ENCODE measurements at places on chromosomes 5 and 9. TPM values are rescaled to one million over a fixed set of nuclear protein-coding genes. Genes with fewer than 3 reads are reported as not detected.
A peak's percentile ranks its signal among the peaks of the same experiment; 100 is the strongest.

GRCh38 chr5:138755084-138755748 is 2.0 kb downstream of the CTNNA1 start:
- DNase-seq: no peak

DNA sequence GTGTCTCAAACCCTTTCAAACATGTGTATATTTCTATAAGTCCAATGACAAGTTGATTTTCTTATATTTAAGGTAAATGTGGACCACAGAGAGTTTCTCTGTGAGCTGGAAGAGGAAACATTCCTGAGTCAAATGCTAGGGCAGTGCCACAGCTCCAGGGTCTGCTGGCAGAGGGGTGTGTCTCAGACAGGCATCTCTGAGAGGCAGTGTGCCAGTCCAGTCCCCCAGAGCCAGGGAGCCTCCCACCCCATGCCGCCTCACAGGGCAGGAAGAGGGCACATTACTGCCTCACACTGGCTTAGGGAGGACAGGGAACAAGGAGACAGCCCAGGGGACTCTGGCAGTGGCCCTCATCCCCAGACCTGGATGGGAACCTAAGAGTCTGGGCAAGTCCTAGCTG is 120.2 kb downstream of the TENT4A start:
- DNase-seq: no peak

DNA sequence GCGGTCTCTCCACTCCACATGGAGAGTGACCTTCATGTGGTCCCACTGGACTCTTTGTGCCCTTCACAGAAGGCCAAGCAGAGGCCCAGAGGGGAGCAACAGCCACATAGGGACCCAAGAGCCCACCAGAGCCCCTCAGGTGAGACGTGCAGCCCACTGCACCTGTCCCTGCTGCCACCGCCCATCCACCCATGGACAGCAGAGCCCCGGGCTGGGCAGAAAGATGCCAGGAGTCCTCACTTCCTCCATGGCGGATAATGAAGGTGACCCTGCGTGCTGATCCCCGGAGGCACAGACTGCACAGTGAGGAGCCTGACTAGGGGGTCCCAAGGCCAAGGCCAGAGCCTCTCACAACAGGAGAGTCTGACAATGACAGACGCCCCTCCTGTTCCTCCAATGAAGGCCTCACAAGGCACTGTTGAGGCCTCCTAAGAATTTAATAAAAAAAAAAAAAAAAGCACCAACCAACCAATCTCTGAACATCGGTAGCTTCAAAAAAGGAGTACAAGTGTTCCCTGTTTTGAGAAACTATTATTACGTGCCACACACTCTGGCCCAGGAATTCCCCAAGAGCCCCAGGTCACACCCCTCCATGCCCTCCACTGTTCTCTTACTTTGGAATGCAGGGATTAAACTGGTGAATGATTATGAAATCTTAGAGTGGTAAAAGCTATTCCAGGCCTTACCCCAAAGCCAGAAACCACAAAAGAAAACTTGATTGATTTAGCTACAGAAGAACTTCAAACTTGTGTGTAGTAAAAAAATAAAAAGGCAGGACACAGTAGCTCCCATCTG is 2.8 kb upstream of the PPP1R26 start:
- no peak for DNase-seq

DNA sequence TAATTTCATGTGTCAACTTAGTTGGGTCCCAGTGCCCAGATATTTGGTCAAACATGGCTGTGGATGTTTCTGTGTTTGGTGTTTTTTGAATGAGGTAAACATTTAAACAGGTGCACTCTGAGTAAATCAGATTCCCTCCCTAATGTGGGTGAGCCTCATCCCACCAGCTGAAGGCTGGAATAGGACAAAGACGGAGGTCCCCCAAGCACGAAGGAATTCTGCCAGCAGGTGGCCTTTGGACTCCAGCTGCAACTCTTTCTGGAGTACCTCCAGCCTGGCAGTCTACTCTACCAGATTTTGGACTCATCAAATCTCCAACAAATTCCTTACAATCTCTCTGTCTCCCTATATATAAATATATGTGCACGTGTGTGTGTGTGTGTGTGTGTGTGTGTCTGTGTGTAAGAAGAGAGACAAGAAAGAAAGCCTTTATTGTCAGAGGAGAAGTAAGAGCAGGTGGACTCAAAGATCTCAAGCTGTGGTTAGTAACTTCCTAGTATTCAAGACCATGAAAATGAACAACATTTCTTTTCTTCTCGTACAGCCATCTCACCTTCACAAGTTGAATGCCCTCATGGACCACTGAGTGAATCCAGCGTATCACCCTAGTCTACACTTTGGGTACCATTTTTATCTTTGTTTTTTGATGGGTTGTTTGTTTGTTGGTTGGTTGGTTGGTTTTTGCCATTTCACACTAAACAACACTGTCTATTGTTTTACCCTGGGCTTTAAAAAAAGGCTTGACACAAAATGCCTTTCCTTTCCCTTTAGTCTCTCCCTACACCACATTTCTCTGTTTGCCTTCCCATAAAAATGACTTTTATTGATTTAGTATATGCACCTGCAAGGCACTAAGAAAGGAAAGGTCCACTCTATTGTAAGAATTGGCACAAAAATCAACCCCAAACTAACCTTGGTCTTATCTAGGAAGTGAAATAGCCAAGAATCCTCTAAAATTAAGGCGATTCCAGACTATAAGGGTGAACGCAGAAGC is 118.7 kb downstream of the TENT4A start:
- no peak for DNase-seq

DNA sequence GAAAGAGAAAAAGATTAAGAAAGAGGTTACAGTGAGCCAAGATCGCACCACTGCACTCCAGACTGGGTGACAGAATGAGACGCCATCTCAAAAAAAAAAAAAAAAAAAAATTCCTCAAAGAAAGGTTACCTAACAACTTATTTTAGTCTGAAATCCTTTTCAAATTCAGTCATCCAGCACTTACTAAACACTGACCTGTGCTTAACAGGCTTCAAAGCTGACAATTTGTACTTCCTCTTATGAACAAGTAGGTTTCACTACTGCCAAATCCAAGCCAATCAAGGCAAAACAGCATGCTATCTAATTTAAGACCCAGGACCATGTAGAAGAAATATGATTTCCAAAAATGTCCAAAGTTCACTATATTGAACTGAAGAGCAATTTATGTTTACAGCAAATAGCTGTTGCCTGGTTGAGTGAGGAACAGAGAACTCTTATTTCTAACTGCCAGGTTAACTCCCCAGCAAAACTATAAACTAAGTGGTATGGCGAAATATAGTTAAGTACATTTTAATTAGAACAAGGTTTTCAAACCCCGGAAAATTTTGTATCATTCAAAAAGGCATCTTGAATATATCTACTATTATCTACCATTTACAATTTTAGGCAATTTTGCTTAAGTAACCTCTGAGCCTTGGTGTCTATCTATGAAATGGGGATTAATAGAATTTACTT is 13.4 kb downstream of the PWWP2A start:
- no peak for DNase-seq

DNA sequence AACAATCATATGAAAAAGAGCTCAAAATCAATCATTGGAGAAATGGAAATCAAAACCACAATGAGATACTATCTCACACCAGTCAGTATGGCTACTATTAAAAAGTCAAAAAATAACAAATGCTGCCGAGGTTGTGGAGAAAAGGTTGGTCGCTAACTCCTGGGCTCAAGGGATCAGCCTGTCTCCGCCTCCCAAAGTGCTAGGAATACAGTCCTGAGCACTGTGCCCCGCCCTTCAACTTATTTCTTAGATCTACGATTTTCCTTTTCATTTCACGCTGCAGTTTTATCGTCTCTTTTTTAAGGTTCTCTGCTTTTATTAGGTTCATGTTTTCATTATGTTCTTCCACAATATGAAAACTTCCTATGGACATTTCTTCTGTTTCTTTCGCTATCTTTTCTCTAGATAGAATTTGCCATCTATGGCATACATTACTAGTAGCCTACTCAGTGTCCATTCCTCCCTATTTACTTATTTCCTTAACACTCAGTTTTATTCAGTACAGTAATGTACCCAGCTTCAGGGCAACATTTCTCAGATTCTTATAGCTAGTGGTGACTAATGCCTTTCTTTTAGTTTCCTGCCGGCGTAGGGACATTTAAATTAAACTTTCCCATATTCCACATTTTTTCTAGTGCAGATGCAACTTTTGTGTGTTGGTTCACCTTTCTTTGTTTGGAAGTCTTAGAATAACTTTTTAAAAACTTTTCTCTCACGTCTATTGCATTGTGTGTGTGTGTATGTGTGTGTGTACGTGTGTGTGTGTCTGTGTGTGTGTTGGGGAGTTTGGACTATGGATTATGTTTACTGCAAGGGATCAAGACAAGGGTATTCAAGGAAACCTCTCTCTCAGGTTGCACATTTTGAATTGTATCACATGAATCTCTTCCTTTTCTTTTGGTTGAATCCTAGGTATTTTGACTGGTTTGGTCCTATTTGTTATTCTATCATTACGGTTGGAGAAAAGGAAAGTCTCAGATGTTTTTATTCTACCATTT is 21.6 kb upstream of the FBN2 start:
- DNase-seq: no peak

DNA sequence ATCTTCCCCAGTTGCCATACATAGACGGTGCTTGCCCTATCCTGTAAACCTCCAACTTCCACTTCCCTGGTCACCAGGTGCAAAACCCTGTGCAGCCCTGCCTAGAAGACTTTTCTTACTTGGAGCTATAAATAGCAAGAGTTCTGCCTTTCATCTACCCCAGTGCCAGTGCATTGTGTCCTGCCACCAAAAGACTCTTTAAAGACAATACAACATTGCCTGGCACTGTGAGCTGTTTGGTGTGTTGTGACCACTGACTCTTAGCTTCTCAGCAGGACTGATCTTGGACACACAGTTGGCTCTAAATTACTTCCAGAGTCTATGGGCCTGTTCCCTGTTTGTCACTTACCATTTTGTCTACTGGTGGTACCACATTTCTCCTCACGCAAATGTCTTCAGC is 608.1 kb downstream of the CDH9 start:
- no peak for DNase-seq

DNA sequence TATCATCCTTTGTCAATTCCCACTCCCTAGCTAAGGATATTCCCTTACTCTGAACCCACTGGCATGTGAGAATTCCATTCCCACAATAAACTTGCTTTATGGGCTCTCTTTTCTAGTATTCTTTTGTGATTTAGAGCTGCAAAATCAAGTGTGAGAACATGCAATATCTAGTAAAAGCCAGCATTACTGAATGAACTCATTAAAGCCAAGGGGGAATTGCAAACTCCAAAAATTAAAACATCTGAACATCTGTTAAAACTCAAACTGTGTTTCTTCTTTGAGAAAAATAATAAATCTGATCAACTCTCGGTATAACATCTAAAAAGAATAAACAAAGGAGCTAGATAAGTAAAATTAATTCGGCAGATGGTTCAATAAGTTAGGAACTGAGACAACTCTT is 53.1 kb upstream of the MPDZ start:
- DNase-seq: peak; percentile 33

The CAVIN4 gene
- total RNA-seq: 39.9 TPM

The OCLN gene
- total RNA-seq: 22.6 TPM

The SUSD3 gene
- total RNA-seq: 3.0 TPM

The EQTN gene
- 1.4 TPM for total RNA-seq

The PCDHGC3 gene
- 36.7 TPM for total RNA-seq

Data from skin of body (tissue), 3 donors.